ENCODE measurements at places on chromosomes 16 and 17. TPM values are rescaled to one million over a fixed set of nuclear protein-coding genes. Genes with fewer than 3 reads are reported as not detected.
A peak's percentile ranks its signal among the peaks of the same experiment; 100 is the strongest.

Gene AGRP
- not detected for total RNA-seq

Gene TCAP
- 0.07 TPM for total RNA-seq

DNA sequence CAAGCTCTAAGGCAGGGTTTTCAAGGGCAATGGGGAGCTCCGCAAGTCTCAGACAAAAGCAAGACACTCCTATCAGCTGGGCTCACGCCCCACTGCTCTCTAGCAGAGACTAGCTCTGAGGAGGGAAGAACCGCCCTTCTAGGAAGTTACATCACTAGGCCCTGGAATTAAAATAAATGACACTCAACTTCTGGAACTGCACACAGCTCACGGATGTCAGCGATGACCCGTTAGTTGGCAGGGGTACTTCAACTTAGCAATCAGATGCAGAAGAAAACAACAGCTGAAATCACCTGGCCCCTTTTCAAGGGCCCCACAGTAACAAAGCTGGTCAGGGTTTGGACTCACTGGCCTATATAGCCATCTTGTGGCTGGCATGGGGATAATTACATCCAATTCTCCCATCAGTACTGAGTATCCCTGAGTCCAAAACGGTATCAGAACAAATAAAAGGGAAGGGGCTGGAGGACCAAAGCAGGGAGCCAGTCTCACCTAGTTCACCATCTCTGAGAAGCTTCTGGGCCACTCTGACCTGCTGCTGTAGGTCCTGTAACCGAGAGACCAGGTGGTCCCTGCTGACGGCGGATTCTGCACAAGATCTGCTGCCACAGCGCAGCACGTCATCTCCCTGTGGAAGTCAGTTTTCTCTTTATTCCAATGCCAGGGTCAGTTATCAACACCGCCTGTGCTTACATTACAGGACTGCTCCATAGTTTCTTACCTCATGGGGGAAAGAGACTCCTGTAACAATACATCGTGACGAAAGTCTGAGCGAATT, 22.2 kb downstream of the SERPINF1 start:
- DNase-seq = peak; percentile 74

- no peak for DNase-seq
Observed at GRCh38 chr17:79980246-79981043, 55.2 kb downstream of the TBC1D16 start.

DNA sequence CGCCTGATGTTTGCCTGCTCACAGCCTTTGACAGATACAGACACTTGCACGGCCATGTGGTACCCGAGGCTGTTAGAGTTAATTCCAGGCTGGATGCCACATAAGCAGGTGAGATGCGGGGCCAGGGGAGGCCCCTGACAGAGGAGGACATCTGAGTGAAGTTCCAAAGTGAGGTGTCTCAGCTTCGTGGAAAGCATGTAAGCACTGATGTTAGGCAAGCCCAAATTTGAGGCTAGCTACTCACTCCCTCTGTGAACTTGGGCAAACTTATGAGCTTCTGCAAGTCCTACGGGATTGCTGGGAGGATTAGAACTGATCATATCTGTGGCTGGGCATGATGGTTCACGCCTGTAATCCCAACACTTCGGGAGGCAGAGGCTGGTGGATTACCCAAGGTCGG, 39.3 kb upstream of the MARCHF10 start:
- DNase-seq = no peak

DNA sequence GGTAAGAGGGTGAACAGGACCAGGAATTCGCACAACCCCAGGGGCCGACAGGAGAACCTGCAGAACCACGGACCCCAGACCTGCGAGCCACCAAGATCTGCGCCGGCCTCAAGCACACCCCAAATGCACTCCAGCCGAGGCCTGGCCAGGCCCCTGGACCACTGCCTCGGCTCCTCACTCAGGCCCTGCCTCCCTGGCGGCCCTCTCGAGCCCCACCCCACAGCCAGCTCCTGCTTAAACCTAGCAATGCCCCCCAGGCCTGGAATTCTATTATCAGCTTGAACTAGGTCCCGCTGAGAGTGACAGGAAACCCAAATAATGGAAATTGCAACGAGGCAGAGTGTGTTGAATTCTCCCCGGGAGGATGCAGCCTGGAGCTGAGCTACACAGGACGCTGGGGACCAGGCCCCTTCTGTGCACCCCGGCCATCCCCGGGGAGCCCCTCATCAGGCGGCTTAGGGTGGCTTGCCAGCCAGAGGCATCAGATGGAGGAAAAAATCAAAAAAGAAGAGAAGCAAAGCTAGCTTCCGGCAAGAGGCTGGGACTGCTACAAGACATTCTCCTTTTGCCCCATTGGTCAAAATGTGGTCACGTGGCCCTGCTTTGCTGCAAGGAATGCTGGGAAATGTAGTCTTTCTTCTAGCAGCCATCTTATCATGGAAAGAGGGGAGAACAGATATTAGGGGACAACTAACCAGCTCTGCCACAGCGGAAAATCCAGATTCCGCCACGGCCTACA, 2.4 kb upstream of the ENPP7 start:
- peak; percentile 50 for DNase-seq

- DNase-seq = no peak
Observed at GRCh38 chr16:51129105-51129504, 22.0 kb downstream of the SALL1 start.

- DNase-seq = no peak
Observed at GRCh38 chr17:36095992-36096391, 6.0 kb upstream of the CCL3 start.

Data from pulmonary artery endothelial cell (primary cell).